Chondrocyte (in vitro differentiated cells): ENCODE measurements at places on chromosomes 1 and 21.

DNA sequence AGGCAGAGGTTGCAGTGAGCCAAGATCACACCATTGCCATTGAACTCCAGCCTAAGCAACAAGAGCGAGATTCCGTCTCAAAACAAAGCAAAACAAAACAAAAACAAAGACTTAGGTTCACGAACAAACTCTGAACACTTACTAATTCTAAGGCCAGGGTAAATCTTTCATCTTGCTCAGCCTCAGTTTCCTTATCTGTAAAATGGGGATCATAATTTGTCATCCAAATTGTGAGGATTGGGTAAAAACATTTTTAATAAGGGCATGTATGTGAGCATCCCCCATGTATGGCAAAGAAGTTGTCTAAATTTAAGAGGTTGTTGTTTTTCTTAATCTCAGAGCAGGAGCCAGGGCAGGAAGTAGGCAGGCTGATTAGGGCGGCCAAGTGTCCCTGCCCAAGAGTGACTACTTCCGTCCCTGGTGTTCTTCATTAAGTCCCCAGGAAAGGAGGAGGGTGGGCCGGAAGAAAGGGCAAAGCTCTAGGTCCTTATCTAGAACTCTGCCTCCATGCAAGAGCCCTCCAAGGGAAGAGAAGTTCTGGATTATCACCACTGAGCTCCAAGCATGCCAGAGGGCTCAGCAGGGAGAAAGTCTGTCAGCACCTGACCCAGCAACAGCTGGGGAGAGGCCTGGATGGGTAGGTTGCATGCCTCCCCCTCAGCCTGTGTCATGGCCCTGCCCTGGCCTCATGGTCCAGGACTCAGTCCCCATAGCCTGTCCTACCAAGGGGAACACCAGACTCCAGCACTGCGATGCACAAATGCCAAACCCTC lies 49.9 kb upstream of the CLIC4 start:
- DNase-seq: no peak

GRCh38 chr21:42213082-42213774 lies 5.7 kb upstream of the ABCG1 start:
- DNase-seq: no peak

- no peak for DNase-seq
These were observed 93.0 kb downstream of the EVI5 start for GRCh38 chr1:92691925-92692324.

DNA sequence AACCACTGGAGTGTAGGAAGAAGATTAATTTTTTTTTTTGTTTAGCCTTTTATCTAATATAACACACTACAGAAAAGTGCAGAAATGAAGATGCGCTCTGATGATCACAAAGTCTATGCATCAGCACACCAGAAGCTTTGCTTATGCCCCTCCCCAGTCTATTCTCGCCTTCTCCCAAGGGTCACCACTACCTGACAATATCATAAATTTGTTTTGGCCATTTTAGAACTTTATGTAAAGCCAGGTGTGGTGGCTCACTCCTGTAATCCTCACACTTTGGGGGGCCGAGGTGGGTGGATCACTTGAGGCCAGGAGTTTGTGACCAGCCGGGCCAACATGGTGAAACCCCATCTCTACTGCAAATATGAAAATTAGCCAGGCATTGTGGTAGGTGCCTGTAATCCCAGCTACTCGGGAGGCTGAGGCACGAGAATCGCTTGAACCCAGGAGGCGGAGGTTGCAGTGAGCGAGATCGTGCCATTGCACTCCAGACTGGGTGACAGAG lies 231.3 kb downstream of the FOXD2 start:
- DNase-seq: no peak

DNA sequence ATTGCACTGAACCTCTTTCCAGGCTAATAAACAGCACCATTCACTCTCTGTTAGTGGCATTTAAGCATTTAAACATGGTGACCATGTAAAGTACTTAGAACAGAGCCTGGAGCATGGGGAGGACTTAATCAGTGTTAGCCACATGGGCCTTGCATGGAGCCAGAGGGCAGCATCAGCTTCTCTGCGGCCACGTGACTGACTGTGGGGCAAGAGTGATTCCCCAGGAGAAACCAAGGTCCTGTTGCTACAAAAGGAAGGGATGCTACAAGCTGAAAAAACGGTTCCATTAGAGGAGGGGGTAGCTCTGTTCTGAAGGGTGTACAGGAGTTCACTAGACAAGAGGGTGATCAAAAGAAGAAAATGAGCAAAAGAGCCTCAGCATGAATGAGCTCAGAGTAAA lies 256.8 kb downstream of the MATN1 start:
- DNase-seq: no peak

DNA sequence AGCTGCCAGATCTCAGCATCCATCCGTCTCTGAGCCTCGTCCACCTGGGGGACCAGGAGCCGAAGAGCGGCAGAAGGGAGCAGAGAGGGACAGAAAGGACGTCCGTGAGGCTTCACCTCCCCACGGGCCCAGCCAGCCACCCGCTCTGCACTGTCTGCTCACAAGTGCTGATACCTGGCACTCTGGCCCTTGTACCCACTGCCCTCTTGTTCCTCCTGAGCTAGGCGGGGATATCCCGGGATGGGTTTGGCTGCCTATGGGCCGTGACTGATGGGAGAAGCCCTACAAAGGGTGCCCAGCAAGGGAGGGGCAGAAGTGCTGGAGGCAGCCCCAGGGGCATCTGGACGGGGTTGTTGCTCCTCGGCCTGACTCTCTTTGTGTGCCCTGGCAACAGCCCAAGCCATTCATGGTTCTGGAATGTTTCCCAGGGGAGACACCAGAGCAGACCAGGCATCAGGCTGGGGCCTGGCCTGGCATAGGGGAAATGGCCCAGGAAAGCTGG lies 57.6 kb downstream of the LDLRAD2 start:
- DNase-seq: peak; percentile 93

- DNase-seq: no peak
These were observed 54.3 kb downstream of the LRRC8C start for GRCh38 chr1:89687254-89687653.

DNA sequence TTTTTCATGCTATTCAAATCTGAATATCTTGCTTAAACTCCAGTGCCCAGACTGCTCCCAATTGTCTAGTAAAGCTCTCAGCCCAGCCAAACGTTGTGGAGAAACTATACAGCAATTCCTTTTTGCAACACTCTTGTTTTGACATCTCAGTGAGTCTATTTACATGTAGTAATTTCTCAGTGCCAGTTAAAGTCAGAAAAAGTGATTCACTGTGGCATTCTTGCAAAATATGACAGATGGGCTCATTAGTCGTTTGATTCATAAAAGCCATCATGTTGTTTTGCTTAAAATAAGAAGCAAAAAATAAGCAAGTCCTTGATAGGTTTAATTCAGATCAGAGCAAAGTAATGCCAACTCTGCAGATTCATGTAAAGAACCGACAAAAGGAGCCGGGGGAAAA lies 20.7 kb upstream of the TMPRSS15 start:
- DNase-seq: no peak

DNA sequence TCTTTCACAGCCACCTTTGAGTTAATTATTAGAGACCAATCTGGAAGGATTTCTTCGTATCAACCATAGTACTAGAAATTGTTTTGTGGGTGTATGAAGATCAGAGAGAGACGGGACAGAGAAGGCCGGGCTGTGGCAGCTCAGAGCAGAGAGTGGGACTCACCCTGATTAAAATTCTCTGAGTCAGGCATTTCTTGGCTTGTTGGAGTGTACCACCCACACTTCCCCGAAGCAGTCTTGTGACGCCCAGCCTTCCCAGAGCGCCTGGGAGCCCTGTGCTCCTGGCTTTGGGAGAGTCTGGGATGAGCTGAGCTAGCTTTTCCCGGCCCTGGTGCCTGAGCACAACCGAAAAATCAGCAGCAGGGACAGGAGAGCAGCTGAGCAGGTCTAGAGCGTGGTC lies 19.4 kb downstream of the PLEKHM2 start:
- DNase-seq: no peak

DNA sequence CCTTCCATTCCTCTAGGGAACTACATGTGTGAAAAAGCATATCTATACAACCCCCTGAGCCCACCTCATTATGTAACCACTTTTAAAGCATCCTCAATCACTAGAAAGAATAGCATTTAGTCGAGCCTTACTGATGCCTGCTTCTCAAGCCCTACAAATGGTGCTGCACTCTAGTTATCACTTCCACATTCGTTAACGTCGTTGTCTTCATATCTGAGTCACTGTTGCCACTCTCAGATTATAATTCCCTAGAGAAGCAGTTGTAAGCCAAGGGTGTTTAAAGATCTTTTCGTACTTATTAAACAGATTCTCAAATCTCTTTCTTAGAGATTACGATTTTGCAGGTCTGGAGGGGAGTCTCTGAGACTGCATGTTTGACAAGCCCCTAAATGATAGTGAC lies 16.5 kb downstream of the ATP1B1 start:
- no peak for DNase-seq

DNA sequence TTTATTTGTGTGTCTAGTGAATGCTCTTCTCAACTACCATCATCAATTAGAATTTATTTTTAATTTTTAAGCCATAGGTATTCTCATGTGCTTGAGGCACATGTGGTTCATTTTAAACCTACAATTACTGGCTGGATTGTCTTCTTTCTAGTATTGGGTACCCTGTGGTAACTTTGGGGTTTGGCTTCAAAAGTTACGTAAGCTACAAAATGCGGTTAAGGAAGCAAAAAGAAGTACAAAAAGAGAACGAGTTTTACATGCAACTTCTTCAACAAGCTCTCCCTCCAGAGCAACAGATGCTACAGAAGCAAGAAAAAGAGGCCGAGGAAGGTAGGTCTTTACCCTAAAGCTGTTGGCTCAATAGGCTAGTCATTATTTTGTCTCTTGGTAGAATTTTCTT lies 25.8 kb downstream of the MACO1 start:
- no peak for DNase-seq

- DNase-seq: no peak
These were observed 76.1 kb upstream of the CNIH3 start for GRCh38 chr1:224539971-224540370.

DNA sequence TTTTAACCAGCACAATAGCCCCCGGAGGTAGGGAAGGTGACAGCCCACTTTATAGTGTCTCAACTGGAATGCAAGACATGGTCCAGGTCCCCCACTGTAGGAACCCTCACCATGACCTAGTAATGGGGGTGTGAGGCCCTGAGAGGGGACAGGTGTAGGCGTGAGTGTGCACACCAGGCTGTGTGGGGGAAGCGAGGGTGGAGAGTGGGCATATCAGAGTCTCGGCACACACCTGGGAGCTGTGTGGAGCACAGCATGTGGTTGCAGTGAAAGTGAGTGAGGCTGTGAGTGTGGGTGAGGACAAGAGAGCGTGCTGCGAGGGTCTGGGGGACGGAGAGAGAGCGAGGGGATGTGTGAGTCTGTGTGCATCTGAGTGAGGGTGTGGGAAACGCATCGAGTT lies 17.1 kb upstream of the RSPO1 start:
- DNase-seq: no peak

DNA sequence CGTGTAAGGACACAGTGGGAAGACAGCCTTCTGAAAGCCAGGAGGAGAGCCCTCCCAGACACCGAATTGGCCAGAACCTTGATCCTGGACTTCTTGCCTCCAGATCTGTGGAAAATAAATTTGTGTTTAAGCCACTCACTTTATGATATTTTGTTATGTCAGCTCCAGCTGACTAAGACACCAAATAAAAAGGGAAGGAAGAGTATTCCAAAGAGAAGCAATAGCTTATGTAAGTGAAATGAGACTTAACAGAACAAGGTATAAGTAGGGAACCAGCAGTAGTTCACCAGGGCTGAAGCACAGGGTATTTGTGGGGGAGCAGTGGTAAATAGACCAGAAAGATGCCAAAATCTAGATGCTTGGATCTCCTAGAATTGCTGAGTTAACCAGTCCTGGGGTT lies 94.2 kb upstream of the WLS start:
- no peak for DNase-seq

- no peak for DNase-seq
These were observed 5.9 kb downstream of the FNDC10 start for GRCh38 chr1:1593834-1594601.

- no peak for DNase-seq
These were observed 20.0 kb upstream of the CPT2 start for GRCh38 chr1:53176452-53177208.

- no peak for DNase-seq
These were observed 300.0 kb downstream of the HHIPL2 start for GRCh38 chr1:222247811-222248310.

DNA sequence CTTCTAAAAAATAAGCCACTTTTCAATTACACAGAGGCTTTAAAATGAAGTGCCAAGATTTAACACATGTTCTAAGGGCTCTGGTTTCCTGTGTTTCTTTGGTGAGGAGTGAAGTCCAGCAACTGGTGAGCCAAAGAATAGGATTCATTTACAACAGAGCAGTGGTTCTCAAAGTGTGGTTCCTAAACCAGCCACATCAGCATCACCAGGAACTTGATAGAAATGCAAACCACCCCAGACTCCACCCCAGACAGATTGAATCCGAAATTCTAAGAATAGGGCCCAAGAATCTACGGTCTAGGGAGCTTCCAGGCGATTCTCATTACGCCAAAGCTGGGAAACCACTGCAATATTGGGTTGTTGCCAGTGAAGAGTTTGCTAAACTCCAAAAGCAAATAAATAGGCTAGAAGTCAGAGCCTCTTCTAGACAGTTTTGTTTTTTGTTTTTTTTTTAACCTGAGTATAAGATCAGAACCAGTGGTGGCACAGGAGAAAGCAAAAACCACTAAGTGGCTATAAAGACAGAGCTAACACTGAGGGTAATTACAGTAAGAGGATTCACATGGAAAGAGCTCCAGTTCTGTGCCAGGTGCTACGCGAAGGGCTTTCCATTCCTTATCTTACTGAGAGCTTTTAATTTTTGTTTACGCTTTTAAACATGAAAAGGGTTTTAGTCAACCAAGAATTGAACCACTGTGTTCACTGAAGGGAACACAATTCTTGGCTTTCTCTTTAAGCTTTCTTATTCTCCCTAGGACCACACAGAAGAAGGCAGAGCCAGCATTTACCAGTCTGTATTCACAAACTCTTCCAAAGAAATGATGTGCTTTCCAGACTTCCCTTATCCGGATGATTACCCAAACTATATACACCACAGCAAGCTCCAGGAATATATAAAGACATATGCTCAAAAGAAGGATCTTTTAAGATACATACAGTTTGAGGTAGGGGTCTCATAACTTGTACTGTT lies 42.4 kb upstream of the FMO2 start:
- DNase-seq: no peak

- DNase-seq: no peak
These were observed 18.8 kb downstream of the QSOX1 start for GRCh38 chr1:180173451-180173850.

GRCh38 chr1:181128592-181129497 lies 40.3 kb downstream of the IER5 start:
- DNase-seq: no peak

DNA sequence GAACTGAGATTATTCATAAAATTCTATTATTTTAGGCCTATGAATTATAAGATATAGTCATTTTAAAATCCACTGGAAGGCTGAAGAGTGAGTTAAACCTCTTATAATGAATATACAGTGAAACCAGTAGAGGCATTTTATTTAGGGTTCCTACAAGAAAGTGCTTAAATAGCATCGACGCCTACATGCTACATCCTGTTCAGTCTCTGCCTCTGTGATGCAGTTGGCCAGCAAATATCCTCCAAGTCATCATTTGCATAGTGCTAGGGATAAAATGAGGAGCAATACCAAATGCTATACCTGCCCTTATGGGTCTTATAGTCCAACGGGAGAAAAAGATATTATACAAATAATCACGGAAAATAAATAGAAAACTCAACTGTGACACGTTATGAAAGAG lies 59.6 kb downstream of the EDEM3 start:
- DNase-seq: no peak

GRCh38 chr1:106998431-106999002 lies 58.0 kb upstream of the PRMT6 start:
- no peak for DNase-seq

- no peak for DNase-seq
These were observed 508.3 kb upstream of the PKN2 start for GRCh38 chr1:88175631-88176226.
